ENCODE measurements at places on chromosomes 3 and 15. TPM values are rescaled to one million over a fixed set of nuclear protein-coding genes. Genes with fewer than 3 reads are reported as not detected.
A peak's percentile ranks its signal among the peaks of the same experiment; 100 is the strongest.

DNA sequence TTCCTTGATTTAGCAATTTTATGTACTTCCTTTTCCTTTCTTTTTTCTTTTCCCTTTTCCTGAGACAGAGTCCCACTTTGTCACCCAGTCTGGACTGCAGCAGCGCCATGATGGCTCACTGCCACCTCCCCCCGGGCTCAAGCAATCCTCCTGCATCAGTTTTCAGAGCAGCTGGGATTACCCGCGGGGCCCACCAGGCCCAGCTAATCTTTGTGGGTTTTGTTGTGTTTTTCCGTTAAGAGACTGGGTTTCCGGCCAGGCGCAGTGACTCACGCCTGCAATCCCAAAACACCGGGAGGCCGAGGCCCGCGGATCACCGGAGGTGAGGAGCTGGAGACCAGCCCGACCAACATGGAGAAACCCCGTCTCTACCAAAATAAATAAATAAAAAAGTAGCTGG is 17.7 kb downstream of the GOLGA8S start:
- no peak for DNase-seq

DNA sequence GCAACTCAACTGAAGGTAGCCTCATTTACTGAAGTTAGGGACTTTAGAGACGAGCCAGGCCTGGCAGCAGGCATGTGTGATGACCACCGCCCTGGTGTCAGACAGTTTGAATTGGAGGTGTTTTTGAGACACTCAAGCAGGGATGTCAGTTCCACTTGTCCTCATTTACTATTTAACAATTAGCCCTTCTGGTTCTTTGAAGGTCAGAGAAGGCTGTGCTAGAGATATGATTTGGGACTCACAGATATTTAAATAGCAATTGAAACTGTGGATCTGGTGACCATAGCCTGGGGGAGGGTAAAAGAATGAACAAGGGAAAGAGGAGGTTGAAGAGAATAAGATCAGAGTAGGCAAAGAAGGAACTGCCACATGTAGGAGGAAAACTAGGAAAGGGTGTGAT is 74.6 kb downstream of the REC114 start:
- DNase-seq: no peak

GRCh38 chr3:24299806-24300626 is 194.6 kb downstream of the THRB start:
- no peak for DNase-seq

GRCh38 chr15:23823508-23823907 is 136.4 kb upstream of the NDN start:
- DNase-seq: peak; percentile 23

- no peak for DNase-seq
These were observed 99.6 kb upstream of the STT3B start for GRCh38 chr3:31432897-31433678.

DNA sequence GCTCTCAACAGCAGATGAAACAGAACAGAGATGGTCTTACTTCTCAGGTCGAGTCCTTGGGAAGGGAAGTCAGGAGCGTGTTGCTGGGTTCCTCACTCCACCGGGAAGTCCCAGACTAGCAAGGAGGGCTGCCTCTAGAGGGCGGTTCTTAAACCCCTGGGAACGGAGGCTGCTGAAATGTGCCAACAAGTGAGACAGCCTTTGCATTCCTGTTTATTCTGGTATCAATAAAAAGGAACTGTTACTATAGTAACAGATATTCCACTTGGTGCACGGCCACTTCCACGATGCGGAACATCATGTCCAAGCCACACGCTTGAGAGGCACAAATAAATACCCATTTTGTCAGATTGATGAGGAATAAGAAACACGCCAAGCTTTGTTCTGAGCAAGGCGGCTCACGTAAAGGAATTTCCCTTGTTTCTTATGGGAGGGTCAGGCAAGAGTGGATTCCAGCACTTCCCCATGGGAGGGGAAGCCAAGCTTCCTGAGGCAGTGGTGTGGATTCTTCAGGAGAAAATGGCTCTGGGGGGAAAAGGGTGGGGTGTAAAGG is at the start of gene FAM107A:
FAM107A (minus strand) TSS at position 123 of the 553 bp plus-strand sequence. CDS start 7,531 bp downstream, outside the sequence.
- no peak for DNase-seq

DNA sequence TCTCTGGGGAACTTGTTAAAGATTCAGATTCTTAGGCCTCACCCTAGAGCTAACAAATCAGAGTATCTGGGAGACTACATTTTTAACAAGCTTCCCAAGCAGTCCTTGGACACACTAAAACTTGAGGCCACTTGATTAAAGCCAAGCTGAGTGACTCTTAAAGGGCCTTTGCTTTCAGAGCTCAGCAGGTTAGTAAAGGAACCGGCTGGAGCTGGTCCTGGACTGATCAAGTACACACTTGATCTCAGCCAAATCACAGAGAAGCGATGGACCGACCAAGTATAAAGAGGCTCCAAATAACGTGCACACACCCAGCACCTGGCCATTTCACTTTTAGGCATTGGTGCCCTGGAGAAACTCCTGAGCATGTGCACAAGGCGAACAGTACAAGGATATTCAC is 12.9 kb upstream of the TM6SF1 start:
- DNase-seq: no peak

DNA sequence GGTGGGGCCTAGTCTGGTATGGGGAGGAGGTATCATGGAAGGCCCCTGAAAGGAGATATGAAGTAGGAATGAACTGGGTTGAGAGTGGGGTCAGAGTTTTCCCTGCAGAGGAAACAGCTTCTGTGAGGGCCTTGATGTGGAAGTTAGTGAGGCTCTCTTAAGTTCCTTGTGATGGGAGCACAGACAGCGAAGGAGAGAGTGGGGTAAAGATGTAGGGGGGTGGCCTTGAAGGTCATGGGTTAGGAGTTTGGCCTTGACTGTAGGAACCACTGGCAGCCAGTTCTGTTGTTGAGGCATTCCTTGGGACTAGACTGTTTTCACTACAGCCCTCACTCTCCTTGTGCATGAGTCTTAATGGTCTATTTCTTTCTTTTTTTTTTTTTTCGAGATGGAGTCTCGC is 77.8 kb upstream of the NMNAT3 start:
- DNase-seq: no peak

- DNase-seq: no peak
These were observed 2.3 kb upstream of the ANKRD63 start for GRCh38 chr15:40285151-40285550.

DNA sequence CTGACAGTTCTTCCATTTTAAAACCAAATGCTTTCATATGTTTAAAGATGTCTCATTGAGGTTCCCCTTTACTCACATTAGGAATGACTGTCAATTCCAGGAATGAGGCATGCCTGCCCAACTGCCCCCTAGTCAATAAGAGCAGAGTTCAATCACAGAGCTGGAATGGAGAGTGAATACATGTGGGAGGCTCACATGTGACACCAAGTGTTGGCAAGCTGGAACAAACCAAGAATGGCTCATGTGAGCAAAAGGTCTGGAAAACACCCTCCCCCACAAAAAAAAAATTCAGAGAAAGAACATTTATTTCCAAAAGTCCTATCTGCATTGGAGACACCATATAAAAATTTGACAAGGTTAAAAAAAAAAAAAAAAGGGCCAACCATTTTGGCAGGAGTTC is 3.7 kb downstream of the PBRM1 start:
- peak; percentile 41 for DNase-seq

GRCh38 chr3:41317718-41318117 is 118.4 kb downstream of the CTNNB1 start:
- DNase-seq: no peak

DNA sequence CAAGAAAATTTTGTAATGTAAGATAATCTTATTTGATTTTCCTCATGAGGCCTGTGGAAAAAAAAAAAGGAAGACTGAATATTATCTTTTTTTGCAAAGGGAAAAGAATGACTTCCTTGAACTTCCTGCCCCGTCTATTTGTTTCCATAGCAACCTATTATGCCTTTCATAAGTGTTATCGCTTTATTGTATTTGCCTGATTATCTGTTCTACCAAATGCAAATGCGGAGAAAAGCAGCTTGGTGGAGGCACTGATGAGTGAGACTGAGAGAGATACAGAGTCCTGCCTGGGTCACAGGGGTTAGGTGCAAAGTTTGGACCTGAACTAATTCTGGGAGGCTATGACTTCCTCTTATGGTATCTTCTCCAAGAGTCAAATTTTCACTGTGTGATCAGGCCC is 334.0 kb upstream of the KCNMB2 start:
- no peak for DNase-seq

DNA sequence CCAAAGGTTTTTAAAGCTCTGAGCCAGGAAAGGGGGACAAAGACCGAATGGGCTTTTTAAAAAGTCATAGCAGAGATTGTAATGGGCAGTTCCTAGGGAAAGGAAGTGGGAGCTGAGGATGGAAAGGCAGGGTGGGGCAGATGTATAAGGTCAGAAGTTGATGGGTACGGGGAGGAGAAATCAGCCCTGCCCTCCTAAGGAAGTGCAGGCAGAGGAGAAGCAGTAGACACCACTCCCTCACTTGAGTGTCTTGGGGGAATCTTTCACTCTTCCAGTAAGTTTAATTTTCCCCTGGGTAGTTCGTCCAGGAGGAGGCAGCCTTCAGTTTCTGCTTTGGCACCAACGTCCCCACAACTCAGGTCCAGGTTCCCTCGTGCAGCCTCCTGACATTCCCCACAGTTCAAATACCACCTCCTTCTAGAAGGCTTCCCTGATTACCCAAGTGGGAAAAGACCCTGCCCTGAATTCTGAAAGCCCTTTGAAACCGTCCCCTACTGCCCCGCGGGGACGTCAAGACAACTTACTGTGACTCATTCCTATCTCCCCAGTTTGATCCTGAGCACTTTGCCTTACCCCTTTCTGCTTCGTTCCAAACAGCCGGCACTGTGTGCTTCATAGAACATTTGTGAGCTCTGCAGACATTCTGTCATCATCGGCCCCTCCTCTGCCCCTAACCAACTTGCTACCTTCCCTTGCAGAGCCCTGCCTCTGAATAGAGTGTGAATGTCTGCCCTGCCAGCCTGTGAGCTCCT is 14.3 kb upstream of the SRP14 start:
- DNase-seq: no peak

- DNase-seq: peak; percentile 17
These were observed 253.3 kb upstream of the TBC1D5 start for GRCh38 chr3:17995769-17996168.

GRCh38 chr3:61442696-61443095 is 118.7 kb upstream of the PTPRG start:
- no peak for DNase-seq

GRCh38 chr15:101250341-101250831 is 1.5 kb downstream of the CHSY1 start:
- DNase-seq: no peak

GRCh38 chr3:38538773-38539353 is 42.7 kb downstream of the EXOG start:
- DNase-seq: no peak

- no peak for DNase-seq
These were observed 41.2 kb upstream of the SLC6A11 start for GRCh38 chr3:10774825-10775224.

GRCh38 chr15:74870436-74871215 is 2.5 kb downstream of the SCAMP2 start:
- no peak for DNase-seq

GRCh38 chr3:195548987-195549386 is 5.9 kb upstream of the PPP1R2 start:
- DNase-seq: no peak

DNA sequence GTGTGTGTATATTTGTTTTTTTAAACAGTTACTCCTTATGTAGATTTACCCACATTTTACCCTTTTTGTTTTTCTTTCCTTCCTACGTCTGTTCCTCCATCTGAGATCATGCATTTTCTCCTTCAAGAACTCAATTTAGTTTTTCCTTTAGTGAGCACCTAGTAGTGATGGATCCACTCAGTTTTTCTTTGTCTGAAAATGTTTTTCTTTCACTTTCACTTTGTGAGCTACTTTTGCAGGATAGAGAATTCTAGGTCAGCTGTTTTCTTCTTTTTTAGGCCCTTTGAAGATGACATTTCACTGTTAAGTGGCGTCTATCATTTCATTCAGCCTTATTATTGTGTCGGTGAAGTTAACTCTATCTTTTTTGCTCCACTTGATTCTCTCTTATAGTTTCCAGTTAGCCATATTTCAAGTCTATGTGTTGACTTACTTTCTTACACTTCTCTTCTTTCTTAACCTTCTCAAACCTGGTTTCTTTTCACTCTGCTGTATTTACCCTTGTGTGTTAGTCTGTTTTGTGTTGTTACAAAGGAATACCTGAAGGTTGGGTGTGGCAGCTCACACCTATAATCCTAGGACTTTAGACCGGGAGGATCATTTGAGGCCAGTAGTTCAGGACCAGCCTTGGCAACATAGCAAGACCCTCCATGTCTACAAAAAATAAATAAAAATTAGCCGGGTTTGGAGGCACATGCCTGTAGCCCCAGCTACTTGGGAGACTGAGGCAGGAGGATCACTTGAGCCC is 55.8 kb downstream of the PRKCI start:
- no peak for DNase-seq

The ALG3 gene
- total RNA-seq: 44.5 TPM

The MAGEL2 gene
- not detected for total RNA-seq

The ZIC4 gene
- total RNA-seq: not detected

The TSPAN3 gene
- 25.6 TPM for total RNA-seq

The ACP3 gene
- not detected for total RNA-seq

The YEATS2 gene
- total RNA-seq: 65.0 TPM

The TTC21A gene
- total RNA-seq: 0.69 TPM

The LARP6 gene
- total RNA-seq: 0.36 TPM

The KIF15 gene
- total RNA-seq: 41.9 TPM

The IL16 gene
- 130 TPM for total RNA-seq

The SLC6A20 gene
- not detected for total RNA-seq
